ENCODE measurements at places on chromosomes 13 and 19.
A peak's percentile ranks its signal among the peaks of the same experiment; 100 is the strongest.

- DNase-seq: no peak
Observed at GRCh38 chr19:29813642-29814041, 1.9 kb downstream of the CCNE1 start.

- DNase-seq: no peak
Observed at GRCh38 chr13:109114991-109115390, 485.6 kb downstream of the MYO16 start.

- DNase-seq: peak; percentile 52
Observed at GRCh38 chr13:99656844-99657381, 155.6 kb downstream of the TM9SF2 start.

DNA sequence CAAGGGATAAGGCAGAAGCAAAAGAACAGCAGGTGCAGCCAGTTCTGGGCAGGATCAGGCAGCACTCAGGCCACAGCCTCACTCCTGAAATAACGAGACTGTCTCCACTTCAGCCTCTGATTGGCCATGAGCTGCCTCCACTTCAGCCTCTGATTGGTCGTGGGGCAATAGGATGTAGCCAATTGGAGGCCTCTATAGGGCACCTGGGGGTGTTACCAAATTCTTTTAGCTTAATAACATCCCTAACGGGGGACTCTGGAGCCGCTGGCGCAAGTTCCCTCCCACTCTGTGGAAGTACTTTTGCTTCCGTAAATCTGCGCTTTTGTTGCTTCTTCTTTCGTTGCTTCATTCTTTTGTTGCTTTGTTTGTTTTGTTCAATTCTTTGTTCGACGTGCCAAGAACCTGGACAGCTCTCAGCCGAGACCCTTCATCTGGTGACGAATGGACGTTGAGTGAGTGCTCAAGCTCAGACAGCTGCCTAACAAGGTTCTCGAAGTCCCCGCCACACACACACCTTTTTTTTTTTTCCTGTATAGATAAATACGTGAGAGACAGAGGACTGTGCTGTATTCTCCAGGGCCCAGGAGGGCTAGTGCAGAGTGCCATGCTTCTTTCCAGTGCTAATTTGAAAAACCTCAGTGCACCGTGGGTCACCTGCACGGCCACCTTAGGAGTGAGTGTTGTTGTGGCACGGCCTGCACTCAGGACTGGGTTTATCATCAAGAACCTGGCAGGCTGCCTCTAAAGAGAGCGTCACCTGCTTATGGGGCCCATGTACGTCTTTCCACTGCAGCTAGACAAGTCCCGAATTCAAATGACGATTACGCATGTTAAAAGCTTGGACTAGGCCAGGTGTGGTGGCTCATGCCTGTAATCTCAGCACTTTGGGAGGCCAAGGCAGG lies 32.0 kb upstream of the TUBGCP3 start:
- peak; percentile 84 for DNase-seq

DNA sequence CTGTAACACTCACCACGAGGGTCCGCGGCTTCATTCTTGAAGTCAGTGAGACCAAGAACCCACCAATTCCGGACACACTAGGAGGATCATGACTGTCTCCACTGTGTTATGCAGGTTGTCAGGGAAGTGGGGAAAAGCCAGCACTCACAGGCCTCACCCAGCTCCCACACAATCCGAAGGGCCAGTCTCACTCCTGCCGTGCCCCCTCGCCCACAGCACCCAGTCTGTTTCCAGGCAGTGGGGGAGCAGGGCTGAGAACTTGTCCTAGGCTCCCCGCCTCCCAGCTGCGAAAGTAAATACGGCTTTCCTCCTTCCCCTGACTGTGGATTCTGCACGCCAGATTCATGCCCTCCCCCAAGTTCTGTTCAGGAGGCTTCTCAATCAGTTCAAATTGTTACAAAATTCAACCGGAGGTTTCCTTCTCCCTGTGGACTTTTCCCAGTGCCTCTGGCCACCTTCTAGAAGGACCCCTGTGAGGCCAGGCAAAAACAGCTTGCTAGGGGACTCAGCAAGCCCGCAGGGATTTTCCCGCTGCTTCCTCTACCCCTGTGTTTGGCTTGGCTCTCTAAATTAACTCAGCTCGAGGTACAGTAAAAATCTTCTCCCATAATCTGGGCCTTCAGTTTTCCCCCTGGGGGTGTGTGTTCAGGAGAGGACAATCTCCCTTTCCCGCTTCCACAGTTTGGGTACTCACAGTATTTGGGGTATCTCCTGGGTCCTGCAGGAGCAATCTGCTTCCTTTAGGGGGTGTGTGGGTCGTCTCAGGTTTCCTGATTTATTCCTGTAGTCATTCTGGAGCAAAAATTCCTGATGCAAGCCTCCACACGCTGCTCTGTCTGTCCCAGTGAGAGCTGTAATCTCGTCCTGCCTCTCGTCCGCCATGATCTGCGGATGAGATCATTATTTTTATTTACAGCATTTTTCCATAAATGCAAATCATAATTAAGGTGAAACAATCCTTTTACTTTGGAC lies 899.8 kb downstream of the GPC5 start:
- DNase-seq: no peak

DNA sequence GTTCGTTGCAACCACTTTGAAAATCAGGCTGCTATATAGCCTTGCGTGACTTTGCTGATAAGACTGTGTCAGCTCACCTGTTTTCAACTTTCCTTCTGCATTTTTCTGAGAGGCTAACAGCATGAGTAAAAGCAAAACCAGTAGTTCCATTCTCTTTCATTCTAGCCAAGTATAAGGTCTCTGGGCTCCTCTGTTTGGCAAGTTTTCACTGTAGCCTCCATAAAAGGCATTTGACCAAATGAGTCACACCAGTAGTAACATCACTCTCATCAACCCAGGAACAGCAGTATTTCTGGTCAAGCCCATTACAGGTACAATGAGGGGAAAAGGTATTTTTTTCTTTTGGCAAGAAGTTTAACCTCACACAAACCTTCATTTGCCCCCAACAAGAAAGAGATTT lies 1149.8 kb upstream of the MIR17HG start:
- DNase-seq: no peak

DNA sequence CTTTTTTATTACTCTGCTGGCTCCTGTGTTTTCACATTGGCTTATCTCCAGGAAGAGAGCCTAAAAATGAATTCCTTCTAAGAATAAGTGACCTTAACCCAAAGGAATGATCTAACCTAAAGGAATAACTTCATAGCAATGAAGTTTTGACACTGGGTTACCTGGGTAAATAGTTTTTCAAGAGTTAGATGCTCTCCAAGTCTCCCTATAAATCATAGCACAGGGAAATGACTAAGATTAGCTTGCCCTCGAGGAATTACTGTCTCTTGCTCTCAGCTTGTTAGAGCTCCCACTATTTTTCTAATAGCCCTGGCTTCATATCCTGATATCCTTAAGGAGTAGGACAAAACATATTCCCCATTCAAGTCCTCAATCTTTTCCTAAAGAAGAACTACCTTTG lies 66.3 kb downstream of the SPRY2 start:
- DNase-seq: no peak

DNA sequence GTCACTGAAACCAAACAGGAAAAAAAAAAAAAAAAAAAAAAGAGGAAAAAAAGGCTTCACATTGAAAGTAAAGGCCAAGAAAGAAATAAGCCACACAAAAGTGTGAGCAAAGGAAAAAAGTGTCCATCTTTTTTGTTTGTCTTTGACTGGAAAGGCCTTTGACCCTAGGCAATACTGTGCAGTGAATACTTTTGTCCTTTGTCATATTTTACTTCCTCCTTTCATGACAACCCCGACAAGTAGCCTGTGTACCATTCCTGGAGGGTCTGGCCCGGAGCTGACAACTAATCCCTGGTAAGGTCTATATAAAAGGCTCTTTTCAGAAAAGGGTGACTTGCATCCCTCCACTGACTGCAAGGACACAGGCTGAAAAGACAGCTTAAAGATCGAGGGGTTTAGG lies 12.9 kb upstream of the MICU2 start:
- DNase-seq: no peak

GRCh38 chr19:58317476-58318072 lies 9.2 kb upstream of the ZSCAN22 start:
- DNase-seq: no peak

DNA sequence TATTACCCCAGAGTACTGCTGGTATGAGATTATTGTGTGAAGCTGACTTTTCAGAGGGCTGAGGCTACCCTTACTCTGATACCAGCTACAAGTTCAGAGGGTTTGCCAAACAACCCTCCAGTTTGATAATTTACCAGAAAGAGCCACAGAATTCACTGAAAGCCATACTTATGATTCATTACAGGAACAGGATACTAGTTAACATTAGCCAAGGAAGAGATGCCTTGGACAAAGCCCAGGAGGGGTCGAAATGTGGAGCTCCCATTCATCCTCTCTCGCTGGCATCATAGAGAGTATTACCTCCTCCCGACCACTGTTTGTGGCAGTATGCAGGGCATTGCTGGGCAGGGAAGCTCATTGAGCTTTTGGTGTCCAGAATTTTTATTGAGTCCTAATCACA lies 364.3 kb downstream of the KCNRG start:
- DNase-seq: no peak

GRCh38 chr13:80276371-80277289 lies 64.3 kb downstream of the SPRY2 start:
- peak; percentile 77 for DNase-seq

- DNase-seq: no peak
Observed at GRCh38 chr13:43422116-43422515, 364.7 kb downstream of the ENOX1 start.

GRCh38 chr13:77896977-77897376 lies 21.7 kb downstream of the EDNRB start:
- no peak for DNase-seq

DNA sequence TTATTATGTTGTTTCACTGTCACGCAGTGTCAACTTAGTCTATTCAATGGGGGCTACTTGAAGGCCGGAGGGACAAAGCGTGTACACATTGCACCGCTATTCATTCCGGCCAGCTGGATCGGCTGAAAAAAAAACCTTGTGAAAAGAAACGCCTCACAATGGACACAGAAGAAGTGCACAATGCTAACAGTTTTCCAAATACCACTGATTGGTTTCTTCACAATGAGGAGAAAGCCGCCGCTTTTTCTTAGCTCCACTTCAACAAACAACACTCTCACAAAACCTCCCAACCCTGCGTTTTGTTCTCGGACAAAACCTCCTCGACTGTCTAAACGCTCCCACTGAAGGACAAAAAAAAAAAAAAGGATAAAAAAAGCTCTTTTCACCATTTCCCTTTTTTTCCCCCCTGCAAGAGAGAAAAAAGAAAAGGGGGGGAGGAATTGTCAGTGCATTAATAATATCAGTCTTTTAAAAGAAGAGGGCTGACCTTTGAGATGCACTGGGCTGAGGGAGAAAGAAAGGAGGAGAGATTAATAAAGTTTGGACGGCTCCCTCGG lies 5.4 kb downstream of the SOX21 start:
- DNase-seq: peak; percentile 88

- no peak for DNase-seq
Observed at GRCh38 chr19:9835507-9835949, 410 bp downstream of the PIN1 start.

- DNase-seq: no peak
Observed at GRCh38 chr13:102035969-102036368, 365.9 kb downstream of the FGF14 start.

- no peak for DNase-seq
Observed at GRCh38 chr19:55198651-55199050, 10.7 kb downstream of the PTPRH start.

DNA sequence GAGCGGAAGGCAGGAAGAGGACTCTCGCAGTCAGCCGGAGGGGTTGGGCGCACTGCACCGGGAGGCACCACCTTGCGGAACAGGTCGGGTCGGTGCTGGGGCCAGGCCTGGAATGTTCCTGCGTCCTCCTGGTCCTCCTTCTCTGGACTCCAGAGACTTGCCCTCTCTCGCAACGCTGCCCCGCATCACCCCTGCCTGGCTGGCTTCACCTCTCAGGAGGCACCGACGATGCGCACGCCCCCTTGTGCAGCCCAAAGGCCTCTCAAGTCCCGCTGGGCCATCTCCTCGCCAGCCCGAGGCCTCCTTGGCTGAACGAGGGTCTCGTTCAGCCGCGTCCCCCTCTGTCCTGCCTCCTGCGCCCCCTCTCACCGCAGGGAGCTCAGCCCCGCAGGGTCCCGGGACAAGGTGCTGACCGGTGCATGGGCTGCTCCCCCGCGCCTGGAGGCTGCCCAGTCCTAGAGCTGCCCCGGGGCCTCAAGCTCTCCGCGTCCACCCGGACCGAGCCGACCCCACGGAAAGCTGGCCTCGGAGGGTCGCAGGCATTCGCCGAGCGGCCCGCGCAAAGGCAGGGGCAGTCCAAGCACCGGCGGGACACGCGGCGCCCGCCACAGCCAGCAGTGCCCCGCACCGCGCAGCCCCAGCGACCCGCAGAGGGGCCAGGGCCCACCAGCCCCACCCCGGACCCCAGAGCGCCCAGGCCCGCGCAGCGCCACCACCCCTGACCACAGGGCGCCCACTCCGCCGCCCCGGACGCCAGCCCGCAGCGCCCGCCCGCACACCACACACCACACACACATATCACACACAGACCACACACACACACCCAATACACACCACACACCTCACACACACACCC lies 133.8 kb downstream of the CRYL1 start:
- no peak for DNase-seq

- DNase-seq: no peak
Observed at GRCh38 chr19:5503598-5503997, 48.4 kb downstream of the ZNRF4 start.

DNA sequence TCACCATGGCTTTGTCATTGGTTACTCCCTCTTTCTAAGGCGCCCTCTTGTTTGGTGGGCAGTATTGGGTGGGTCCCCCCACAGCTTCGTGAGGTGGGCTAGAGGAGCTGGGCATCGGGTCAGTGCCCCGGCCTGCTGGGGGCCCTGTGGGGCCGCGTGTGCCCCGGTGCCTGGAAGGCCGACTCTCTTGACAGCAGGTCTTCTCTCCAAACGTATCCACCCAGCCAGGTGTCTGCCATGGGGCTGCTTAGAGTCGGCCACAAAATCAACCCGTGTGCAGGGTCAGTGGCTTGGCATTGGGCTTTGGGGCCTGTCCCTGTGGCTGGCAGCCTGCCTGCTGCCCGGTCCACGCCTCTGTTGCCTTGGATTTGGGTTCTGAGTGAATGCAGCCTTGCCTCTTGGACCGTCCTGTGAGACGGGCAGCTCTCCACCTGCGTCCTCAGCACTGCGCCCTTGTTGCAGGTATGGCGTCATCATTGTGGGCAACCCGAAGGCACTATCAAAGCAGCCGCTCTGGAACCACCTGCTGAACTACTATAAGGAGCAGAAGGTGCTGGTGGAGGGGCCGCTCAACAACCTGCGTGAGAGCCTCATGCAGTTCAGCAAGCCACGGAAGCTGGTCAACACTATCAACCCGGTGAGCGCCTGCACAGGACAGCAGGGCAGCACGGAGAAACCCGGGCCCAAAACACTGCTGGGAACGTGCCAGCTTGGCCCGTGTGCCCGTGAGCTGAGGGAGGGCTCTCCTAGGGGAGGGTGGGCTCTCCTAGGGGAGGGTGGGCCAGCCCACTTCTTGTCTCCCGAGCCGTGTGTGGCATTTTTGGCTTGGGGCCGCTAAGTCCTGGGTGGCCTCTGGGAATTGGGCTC lies 31.4 kb downstream of the UPF1 start:
- DNase-seq: no peak
